ENCODE measurements at places on chromosomes 6 and 20. TPM values are rescaled to one million over a fixed set of nuclear protein-coding genes. Genes with fewer than 3 reads are reported as not detected.

Gene EYA4
- 10.7 TPM for total RNA-seq

Gene ZBTB9
- total RNA-seq = 15.7 TPM

Gene NOTCH4
- 15.2 TPM for total RNA-seq

DNA sequence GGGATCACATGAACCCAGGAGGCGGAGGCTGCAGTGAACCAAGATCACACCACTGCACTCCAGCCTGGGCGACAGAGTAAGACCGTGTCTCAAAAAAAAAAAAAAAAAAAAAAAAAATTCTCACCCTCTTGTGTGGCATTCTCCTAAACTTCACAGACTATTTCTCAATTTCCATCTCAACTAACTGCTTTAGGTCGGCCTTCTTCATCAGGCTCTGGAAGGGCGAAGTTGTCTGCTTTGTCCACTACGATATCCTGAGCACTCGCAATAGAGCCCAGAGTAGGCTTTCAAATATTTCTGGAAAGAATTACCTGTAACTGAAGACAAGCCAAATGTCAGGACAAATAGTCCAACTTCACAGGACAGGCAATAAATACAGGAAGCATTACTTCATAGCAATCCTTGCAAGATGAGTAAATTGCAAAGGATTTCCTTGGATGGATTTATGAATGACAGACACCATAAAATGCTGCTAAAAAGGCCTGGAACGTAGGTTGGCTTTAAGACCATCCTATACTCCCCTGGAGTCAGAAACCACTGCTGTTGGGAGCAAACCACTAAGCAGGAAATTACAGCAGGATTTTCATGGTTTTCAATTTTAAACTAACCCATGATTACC lies 116.3 kb upstream of the SLC2A12 start:
- DNase-seq = no peak

GRCh38 chr6:13283331-13283730 lies 45.0 kb downstream of the TBC1D7 start:
- no peak for DNase-seq

GRCh38 chr6:113736978-113737377 lies 120.2 kb upstream of the MARCKS start:
- no peak for DNase-seq
